Stimulated activated CD4-positive, alpha-beta T cell treated with anti-CD3 and anti-CD28 coated beads, Interleukin-1b, Interleukin-23, amount 100 ng/mL, for 4 hours (primary cell): ENCODE measurements at places on chromosomes 16 and 17.

GRCh38 chr17:28888832-28889231, 8.7 kb downstream of the FLOT2 start:
- no peak for DNase-seq

DNA sequence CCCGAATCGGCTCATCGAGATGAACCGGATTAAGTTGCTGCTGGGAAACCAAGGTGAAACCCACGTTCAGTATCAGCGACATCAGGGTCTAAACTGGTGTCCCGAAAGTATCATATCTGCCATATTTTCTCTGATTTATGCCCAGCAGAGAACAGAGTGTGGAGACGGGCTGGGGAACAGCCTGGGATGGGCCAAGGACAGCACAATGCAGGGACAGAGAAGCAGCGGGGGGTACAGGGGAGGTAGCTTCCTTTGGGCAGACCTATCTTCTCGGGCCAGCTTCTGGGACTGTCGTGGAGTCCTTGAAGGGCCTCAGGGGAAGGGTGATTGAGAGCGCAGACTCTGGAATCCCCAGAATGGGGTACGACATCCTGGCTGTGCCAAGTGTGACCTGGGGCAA, 17.5 kb upstream of the MLKL start:
- DNase-seq = no peak

DNA sequence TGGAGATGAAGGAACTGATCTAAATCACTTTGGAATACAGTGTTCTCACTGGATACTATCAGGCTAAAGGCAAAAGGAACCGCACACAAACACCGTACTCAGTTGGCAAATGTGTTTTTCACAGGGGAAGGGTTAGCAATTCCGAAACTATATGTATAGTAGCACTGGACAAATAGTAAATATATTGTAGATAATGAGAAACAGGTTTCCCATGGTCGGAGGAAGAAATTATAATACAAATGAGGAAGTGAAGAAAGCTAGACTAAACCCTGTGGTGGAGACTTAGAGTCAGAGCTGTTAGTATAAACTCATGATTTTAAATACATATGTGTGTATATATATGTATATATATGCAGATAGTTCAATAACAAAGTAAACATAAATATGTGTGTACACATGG, 414.1 kb upstream of the SALL1 start:
- DNase-seq = no peak

GRCh38 chr16:86569701-86570447, 3.2 kb downstream of the FOXC2 start:
- no peak for DNase-seq

GRCh38 chr17:28347261-28347891, 10.0 kb downstream of the POLDIP2 start:
- DNase-seq = no peak

DNA sequence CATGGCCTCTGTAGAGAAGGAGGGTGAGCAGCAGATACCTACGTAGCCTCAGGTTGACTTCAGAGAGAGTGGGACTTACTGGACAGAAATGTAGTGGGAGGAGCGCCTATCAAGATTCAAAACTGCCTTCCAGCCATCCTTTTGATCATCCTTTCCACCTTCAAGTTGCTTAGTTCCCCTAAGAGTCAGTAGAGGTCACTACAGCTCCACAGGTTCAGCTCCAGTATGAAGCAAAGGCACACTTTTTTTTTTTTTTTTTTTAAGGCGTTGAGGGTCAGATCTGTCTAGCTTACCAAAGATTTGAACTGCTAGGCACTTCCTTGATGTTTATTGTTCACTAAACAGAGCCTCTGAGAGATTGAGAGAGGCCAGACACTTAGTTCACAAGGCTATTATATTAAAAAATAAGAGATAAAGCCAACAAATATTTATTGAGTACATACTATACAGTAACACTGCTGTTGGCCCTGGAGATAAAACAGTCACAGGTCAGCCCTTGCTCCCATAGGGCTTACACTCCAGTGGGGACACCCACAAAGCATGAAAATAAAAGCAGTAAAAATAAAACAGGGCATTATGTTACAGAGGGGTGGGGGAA, 3.1 kb downstream of the RNF227 start:
- no peak for DNase-seq

- DNase-seq = no peak
Observed at GRCh38 chr17:5809056-5809455, 224.7 kb upstream of the NLRP1 start.

DNA sequence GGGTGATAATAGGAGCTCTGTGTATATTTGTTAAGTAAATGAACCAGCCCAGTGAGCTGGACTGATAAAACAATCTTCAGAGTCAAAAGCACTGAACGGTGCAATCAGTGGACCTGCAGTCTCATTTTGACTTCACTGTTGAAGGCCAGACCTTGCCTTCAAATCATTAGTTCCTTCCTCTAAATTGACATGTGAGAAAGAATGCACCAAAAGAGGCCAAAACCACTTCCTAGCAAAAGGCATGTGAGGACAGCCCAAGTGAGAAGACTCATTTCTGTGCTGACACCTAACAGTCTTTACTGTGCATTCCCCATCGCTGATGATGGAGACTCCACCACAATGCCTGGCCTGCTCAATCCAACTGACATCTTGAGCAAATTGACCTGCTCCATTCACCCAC, 10.6 kb downstream of the GTF3C1 start:
- DNase-seq = no peak

- DNase-seq = no peak
Observed at GRCh38 chr16:73213732-73214455, 166.0 kb upstream of the ZFHX3 start.

- DNase-seq = no peak
Observed at GRCh38 chr17:75498039-75498725, 17.2 kb downstream of the CASKIN2 start.
